ENCODE measurements at places on chromosomes 4 and X.

DNA sequence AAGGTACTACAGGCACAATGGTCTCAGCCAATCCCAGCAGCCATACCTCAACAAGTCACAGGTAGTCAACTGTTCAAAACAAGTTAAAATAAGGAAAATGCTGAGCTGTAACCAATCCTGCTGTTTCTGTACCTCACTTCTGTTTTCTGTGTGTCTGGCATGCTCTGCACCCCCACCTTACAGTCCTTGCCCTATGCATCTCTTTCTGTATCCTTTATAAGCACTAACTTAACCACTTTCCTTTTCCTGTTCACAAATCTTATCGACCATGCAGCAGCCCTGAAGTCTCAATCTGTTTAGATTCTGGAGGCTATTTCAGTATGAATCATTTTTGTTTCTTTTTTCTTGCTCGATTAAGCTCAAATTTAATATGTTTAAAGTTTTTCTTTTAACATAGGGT is 12.5 kb upstream of the FAM13A start:
- no peak for DNase-seq

GRCh38 chr4:82561786-82562563 is at the start of gene TMEM150C:
TSS of gene TMEM150C (minus strand) at chr4:82561988. CDS start at chr4:82504657, 57,331 bp downstream.
- DNase-seq, result peak; percentile 71

GRCh38 chrX:23699636-23700194 is 32.4 kb downstream of the PRDX4 start:
- peak; percentile 73 for DNase-seq

GRCh38 chr4:170691168-170691567 is 601.4 kb upstream of the AADAT start:
- DNase-seq, result no peak

GRCh38 chr4:81337211-81337610 is 122.2 kb upstream of the PRKG2 start:
- DNase-seq, result no peak

GRCh38 chrX:30949554-30949953 is 60.5 kb upstream of the TAB3 start:
- peak; percentile 44 for DNase-seq

- no peak for DNase-seq
Observed at GRCh38 chr4:143391895-143392294, 55.2 kb downstream of the GAB1 start.

DNA sequence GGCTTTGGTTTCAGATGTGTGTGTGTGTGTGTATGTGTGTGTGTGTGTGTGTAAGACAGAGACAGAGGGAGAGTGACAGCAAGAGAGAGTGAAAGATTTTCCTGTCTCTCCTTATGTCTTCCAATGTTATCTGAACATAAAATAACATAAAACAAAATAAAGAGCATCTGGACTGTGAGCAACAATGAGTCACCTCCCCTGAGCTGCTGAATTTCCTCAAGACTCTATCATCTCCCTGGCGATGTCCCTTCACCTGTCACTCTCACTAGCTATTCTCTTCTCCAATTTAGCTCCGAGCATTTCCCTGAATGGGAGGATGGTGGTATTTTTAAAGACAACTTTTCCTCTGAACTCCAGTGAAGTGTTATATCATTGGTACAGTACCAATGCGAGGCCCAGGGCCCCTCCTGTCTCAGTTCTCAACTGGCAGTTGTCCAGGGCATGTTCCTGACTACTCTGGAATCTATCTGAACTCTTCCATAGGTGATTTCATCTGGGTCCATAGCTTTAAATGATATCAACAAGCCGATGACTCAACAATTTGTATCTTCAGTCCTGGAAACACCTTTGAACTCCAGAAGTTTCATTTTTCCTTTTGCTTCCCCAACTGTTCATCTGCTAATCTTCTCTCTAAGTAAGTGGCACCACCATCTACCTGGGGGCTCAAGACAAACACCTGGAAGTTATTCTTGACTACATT is 195.0 kb upstream of the CLNK start:
- DNase-seq, result no peak

GRCh38 chr4:88297725-88298454 is 13.5 kb upstream of the PPM1K start:
- DNase-seq, result no peak

GRCh38 chrX:146278381-146278780 is 460.8 kb downstream of the SLITRK2 start:
- DNase-seq, result peak; percentile 40

GRCh38 chr4:168177546-168178149 is 85.3 kb downstream of the ANXA10 start:
- no peak for DNase-seq

DNA sequence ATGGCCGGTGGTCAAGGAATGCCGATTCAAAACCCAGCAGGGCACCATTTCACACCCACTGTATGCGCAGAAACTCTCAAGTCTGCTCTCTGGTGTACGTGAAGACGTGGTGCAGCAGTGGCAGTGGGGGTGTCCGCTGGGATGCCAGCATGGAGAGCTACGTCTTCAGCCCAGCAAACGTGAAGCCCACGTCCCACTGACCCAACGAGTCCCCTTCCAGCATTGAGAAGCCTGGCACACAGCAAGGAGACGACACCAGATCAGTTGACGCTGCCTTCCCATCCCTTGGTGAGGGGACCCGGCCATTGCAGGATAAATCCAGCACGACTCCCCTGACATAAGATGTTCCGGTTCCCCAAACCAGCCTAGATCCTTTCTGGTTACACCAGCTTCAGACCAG is 2.2 kb upstream of the PLXNB3 start:
- no peak for DNase-seq

- no peak for DNase-seq
Observed at GRCh38 chr4:174532445-174532844, 10.2 kb upstream of the HPGD start.

GRCh38 chr4:88751258-88752075 is 53.8 kb upstream of the NAP1L5 start:
- DNase-seq, result no peak

- no peak for DNase-seq
Observed at GRCh38 chrX:25154168-25154567, 138.4 kb upstream of the ARX start.

- no peak for DNase-seq
Observed at GRCh38 chr4:128311659-128312403, 24.2 kb upstream of the PGRMC2 start.

DNA sequence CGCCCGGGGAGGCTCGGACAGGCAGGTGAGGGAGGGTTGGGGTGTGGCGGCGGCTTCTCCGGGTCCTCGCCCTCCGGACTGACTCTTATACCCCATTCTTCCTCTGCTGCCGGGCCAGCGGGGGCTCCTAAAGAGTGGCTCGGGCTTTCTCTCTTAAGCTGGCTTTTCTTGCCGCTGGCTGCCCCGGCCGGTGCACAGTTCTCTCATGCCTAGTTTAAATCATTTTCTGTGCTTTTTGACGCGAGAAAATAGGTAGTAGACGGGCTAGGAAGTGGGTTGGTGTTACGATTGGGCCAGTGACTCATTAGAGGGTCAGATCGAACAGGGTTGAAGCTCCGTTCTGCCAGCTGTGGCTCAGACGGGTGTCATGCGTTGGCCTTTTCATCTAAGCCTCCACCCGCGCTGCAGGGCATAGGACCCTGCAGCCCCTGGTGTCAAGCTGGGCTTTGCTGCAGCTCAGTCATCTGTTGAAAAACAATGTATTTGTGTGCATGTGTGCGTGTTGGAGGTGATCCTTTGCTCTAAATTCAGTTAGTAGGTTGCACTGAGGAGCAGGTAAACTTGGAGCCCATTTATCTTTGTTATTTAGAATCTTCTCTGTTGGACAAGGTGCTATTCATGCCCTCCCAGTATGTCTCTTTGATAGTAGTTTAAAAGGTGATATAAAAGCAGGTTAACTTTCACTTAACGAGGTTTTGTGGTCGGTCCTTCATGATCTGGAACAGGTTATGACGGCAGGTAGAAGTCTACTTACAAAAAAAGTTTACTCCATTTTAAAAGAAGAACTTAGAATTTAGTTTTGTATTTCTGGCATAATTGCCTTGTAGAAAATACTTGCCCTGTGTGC is 802 bp downstream of the BMP2K start:
- DNase-seq, result peak; percentile 63

DNA sequence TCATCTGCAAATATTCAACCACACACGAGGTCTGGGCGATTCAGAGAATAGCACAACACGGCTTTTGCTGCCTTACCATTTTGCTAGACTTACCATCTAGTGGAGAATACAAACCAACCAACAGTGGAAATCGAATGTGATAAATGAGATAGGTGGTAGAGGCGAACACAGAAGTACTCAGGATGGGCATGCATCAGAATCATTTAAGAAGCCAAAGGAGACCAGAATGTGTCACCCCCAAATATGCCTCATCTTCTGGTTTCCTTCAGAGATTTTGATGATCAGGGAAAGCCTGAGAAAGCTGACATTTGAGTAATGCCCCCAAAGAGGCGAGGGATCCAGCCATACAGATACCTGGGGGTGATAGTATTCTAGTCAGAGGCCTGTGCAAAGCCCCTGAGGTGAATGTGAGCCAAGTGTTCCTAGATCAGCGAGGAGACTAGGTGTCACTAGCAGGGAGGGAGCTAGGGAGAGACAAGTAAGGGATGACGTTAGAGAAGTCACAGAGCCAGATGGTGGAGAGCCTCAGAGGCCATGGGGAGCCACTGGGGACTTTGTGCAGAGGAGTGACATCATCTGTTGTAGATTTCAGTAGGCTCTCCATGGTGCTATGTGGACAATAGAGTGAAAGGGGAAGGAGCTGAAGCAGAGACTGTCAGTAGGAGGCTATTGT is 1.7 kb downstream of the MTMR1 start:
- no peak for DNase-seq

DNA sequence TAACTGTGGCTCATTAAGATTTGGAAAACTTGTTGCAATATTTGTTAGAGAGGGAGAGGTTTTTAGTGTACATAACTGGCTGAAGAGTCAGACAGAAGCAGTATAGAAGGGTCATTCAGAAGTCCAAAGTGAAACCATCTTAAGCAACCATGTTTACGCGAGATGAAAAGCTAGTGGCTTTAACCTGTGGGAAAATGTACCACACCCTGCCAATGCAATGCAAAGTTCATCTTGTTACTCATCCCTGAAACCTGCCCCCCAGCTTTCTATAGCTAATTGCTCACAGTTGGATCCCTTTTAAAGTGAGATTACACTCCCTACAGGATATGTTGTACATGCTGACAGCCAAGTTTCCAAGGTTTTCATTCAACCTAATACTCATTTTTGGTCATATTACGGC is 96.7 kb upstream of the RAPGEF2 start:
- DNase-seq, result peak; percentile 28

DNA sequence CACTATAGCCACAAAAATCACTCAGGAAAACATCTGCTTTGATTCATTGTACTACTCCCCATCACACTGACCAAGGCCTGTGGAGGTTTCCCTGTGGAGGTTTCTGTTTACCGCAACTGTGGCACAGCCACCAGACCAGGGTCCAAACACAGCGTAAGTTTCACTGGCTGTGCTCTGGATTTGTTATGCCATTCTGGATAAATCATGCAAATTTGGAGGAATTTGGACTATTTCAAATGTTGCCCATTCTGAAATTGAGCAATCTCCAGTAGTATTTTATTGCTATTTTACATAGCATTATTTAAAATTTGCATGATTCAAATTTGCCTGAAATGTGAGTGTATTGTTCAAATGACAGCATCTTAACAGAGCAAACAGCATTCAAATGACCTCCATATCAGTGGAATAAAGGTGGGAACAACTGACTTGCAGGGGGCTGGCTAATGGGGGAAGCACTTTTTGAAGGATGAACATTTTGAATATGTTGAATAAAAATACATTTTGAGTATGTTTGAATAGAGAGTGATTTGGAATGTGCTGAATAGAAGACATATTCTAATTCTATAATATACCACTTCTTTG is 66.1 kb upstream of the ACSL1 start:
- no peak for DNase-seq

GRCh38 chrX:70128071-70128470 is 5.2 kb upstream of the IGBP1 start:
- DNase-seq, result peak; percentile 25

- DNase-seq, result no peak
Observed at GRCh38 chr4:73679836-73680235, 59.6 kb upstream of the RASSF6 start.

DNA sequence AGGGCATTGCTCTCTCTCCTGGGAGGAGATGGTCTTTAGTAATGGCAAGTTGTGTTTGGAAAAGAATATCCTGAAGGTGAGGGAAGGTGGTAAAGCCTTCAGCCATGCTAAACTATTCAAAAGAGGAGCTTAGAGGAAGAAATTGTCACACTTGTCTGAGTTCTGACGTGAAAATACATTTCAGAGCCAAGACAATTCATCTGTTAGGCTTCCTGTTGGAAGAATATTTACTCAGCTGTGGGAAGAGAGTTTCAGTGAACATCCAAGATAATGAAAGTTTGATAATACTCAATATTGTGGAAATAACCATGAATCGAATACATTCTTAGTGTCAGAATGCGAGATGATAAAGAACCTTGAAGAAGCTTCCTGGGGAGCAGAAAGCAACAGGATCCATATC is 143.3 kb downstream of the GPAT3 start:
- DNase-seq, result no peak

GRCh38 chrX:17644001-17644400 is 93.3 kb upstream of the SCML1 start:
- DNase-seq, result no peak

GRCh38 chr4:12912896-12913418 is 571.2 kb downstream of the RAB28 start:
- DNase-seq, result no peak

DNA sequence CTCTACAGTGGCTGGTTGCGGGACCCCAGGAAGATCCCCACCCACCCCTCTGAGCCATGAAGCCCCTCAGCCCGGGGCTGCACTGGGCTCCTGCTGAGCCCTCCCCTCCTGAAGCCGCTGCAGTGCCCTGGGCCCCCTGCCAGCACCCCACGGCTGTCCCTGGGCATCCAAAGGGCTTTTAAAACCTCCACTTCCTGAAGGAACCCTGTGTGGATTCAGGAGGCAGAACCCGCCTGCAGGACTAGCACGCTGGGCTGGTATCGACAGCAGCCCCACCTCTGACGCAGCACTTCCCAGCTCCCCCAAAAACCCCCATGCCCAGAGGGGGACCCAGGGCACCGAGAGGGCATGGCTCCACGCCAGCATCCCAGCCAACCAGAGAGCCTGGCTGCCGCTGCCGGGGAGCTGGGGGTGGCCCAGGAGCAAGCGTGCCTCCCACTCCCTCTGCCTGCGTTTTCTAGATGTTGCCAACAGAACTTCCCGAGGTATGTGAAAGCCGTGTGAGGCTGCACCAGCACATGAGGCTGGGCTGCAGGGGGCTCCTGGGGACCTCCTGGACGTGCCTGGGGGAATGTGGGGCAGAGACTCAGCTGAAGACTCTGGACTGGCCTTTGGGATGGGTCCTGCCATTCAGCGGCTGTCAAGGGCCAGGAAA is 6.3 kb downstream of the MXD4 start:
- peak; percentile 32 for DNase-seq

DNA sequence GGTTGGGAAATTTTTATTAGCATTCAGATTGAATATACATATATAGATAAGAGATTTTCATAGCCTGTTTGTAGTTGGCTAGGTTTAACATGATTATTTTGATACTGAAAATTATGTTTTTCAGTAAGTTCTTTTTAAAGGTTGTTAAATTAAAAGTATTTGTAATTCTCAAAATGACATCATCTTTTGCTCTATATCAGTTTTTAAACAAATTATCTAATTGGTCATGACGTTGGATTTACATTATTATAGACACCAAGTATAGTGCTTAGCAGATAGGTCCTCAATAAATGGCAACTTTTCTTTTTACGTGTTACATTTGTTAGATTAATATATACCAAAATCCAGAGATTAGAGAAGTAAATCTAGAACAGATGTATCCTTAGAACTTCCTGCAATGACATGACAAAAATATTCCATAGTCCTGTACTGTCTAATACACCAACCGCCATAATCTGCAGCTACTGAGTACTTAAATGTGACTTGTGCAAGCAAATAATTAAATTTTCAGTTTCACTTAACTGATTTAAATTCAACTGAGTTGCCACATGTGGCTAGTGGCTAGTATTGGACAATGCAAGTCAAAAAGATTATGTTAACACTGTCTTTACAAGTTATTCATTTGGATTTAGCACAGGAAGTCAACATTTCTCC is 1613.1 kb upstream of the TENM3 start:
- DNase-seq, result no peak
